ENCODE measurements at places on chromosomes 6 and 20. TPM values are rescaled to one million over a fixed set of nuclear protein-coding genes. Genes with fewer than 3 reads are reported as not detected.

KCNQ2 gene
- not detected for total RNA-seq

PCSK2 gene
- not detected for total RNA-seq

NXT1 gene
- total RNA-seq, result 27.7 TPM

BMP7 gene
- not detected for total RNA-seq

GINS1 gene
- total RNA-seq, result 5.4 TPM

BMP6 gene
- 190 TPM for total RNA-seq

PRL gene
- total RNA-seq, result not detected

GMPR gene
- 20.4 TPM for total RNA-seq

HLA-DRB1 gene
- total RNA-seq, result 0.09 TPM

TP53TG5 gene
- not detected for total RNA-seq

GRM1 gene
- under 0.01 TPM for total RNA-seq

TULP1 gene
- total RNA-seq, result not detected

LTB gene
- total RNA-seq, result 2.3 TPM

BPIFB2 gene
- total RNA-seq, result not detected

HSPA1A gene
- total RNA-seq, result 103 TPM

LTA gene
- total RNA-seq, result not detected

IL20RA gene
- total RNA-seq, result not detected

GZF1 gene
- 28.7 TPM for total RNA-seq

HSPA12B gene
- total RNA-seq, result 11.6 TPM

HCRTR2 gene
- not detected for total RNA-seq

ZFP57 gene
- total RNA-seq, result 0.99 TPM

PTCHD4 gene
- 8.4 TPM for total RNA-seq

CENPW gene
- total RNA-seq, result 23.6 TPM

JPH2 gene
- 0.09 TPM for total RNA-seq

PSORS1C2 gene
- not detected for total RNA-seq

PPP1R3G gene
- total RNA-seq, result 1.2 TPM

FAM184A gene
- 0.18 TPM for total RNA-seq

RIPPLY2 gene
- not detected for total RNA-seq

MRPL14 gene
- 68.4 TPM for total RNA-seq

SLC26A8 gene
- not detected for total RNA-seq

THBS2 gene
- total RNA-seq, result 260 TPM

THBD gene
- 36.6 TPM for total RNA-seq

PRRT1 gene
- not detected for total RNA-seq

TCF19 gene
- 17.5 TPM for total RNA-seq

COL11A2 gene
- total RNA-seq, result 0.09 TPM

LRRC1 gene
- 5.7 TPM for total RNA-seq

TRIM10 gene
- not detected for total RNA-seq

BEND6 gene
- 1.1 TPM for total RNA-seq

BFSP1 gene
- total RNA-seq, result 2.8 TPM

CPNE5 gene
- 15.2 TPM for total RNA-seq

AVP gene
- total RNA-seq, result not detected

ZBTB12 gene
- 4.2 TPM for total RNA-seq

SFT2D1 gene
- total RNA-seq, result 29.4 TPM

Data from endothelial cell of coronary artery (primary cell).